ENCODE measurements at places on chromosomes 7 and 10. TPM values are rescaled to one million over a fixed set of nuclear protein-coding genes. Genes with fewer than 3 reads are reported as not detected.

- no peak for DNase-seq
Observed at GRCh38 chr7:37377231-37377630, 71.4 kb downstream of the ELMO1 start.

AGBL3 gene
- total RNA-seq: 3.2 TPM

GRCh38 chr7:101744588-101744987 lies 72.8 kb upstream of the CUX1 start:
- DNase-seq: peak; percentile 44

- DNase-seq: no peak
Observed at GRCh38 chr7:158283016-158283974, 304.3 kb downstream of the PTPRN2 start.

- DNase-seq: no peak
Observed at GRCh38 chr7:137475966-137476365, 132.4 kb upstream of the PTN start.

GRCh38 chr7:106256144-106256543 lies 28.6 kb downstream of the NAMPT start:
- no peak for DNase-seq

- peak; percentile 85 for DNase-seq
Observed at GRCh38 chr7:117873310-117874190, at the start of gene CTTNBP2. Gene CTTNBP2, minus strand, starts transcription at chr7:117873441. Its CDS starts 26 bp downstream, at chr7:117873415.

SPDYE6 gene
- total RNA-seq: not detected

ZP3 gene
- 4.3 TPM for total RNA-seq

- no peak for DNase-seq
Observed at GRCh38 chr10:43253461-43254198, 13.2 kb downstream of the RASGEF1A start.

DLX6 gene
- not detected for total RNA-seq

SPACDR gene
- total RNA-seq: not detected

- DNase-seq: no peak
Observed at GRCh38 chr7:29042824-29043231, 84.7 kb upstream of the TRIL start.

DNA sequence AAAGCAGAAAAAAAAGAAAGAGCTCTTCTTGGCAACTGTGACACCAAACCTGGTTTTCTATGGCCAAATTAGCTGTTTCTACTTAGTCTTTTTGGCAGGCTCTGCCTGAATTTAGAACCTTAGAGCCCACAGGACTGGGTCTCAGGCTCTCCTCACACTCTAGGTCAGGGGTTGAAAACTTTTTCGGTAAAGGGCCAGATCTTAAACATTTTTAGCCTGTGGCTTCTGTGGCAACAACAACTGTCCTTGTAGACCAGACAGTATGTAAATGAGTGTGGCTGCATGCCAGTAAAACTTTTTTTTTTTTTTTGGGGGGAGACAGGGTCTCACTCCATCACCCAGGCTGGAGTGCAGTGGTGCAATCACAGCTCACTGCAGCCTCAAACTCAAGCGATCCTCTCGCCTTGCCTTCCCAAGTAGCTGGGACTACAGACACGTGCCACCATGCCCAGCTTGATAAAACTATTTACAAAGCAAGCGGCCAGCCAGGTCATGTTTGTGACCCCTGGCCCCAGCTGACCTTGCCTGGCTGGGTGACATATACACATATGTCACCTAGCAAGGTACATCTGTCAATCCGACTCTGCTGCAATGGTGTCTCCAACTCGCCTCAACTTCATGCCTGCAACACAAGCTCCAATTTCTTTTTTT lies 17.4 kb downstream of the KPNA7 start:
- no peak for DNase-seq

GRCh38 chr7:88789480-88790064 lies 6.0 kb downstream of the TEX47 start:
- DNase-seq: peak; percentile 61

SUN3 gene
- total RNA-seq: 0.52 TPM

DNA sequence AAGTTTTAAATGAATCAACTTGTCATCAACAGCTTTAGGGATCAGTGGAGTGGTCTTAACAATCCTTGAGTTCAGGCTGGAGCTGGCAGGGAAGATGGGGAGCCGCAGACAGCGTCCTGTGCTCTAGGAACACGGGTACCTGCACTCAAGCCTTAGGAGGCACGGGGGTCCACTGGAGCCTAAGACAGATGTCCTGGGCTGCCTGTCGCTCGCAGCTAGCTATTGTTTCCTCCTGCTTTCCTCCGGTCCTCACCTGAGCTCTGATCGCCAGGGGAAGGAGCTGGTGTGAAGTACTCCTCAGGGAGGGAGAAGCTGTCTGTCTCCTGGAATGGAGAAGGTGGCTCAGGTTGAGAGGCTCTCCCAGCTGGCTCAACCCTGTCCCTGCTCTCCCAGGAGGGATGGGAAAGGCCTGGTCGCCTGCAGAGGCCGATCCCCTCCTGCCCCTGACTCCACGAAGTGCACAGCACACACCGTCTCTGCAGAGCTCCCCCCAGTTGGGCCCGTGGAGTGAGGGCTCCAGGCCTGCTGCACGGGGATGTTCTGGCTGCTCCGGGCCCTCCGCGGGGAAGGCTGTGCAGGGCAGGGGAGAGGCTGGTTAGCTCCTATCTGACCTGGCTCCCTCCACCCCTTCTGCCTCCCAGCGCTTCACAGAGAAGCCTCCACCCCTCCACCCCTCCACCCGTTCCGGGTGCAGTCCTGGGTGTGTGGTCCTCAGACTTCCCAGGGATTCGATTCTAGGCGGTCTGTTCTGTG lies 14.5 kb upstream of the PYROXD2 start:
- no peak for DNase-seq

- peak; percentile 57 for DNase-seq
Observed at GRCh38 chr7:18513343-18513742, 17.8 kb downstream of the HDAC9 start.

GRCh38 chr7:134866617-134867016 lies 87.2 kb downstream of the CALD1 start:
- DNase-seq: peak; percentile 32

C10orf62 gene
- total RNA-seq: not detected

- DNase-seq: peak; percentile 72
Observed at GRCh38 chr10:119079599-119080520, 757 bp downstream of the EIF3A start.

NEUROG3 gene
- not detected for total RNA-seq

- DNase-seq: no peak
Observed at GRCh38 chr7:128359939-128360338, 1.6 kb downstream of the PRRT4 start.

GRCh38 chr10:75472685-75473084 lies 41.3 kb downstream of the LRMDA start:
- DNase-seq: peak; percentile 25

DNA sequence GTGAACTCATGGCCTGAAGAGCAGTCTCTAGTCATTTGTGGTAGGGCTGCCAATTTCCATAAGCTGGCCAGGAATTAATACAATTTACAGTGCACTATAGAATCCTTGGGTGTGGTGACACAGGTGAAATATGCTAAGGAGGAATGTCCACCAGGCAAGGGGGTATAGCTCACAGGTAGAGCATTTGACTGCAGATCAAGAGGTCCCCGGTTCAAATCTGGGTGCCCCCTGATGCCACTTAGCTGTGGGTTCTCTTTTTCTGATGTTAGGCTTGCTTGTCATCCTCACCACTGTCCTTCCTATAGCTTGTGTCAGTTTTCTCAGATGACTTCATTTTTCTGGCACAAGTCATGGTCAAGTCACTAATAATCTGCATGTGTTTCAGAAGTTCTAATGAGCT lies 108.7 kb downstream of the ZNF467 start:
- DNase-seq: no peak

APBB1IP gene
- 0.14 TPM for total RNA-seq

DNA sequence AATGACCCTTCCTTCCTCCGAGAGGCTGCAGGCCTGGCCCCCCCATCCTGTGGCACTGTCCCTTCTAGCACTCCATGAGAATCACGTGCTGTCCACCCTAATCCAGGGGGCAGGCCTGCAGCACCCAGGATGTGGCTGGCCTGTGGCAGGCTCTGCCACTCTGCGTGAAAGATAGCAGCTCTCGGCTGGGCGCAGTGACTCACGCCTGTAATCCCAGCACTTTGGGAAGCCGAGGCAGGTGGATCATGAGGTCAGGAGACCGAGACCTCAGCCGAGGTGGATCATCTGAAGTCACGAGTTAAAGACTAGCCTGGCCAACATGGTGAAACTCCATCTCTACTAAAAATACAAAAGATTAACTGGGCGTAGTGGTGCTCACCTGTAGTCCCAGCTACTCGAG lies 18.9 kb upstream of the LFNG start:
- no peak for DNase-seq
